Activated T-cell treated with anti-CD3 and anti-CD28 coated beads for 1 hour (primary cell): ENCODE measurements at places on chromosomes 13 and 19.
A peak's percentile ranks its signal among the peaks of the same experiment; 100 is the strongest.

DNA sequence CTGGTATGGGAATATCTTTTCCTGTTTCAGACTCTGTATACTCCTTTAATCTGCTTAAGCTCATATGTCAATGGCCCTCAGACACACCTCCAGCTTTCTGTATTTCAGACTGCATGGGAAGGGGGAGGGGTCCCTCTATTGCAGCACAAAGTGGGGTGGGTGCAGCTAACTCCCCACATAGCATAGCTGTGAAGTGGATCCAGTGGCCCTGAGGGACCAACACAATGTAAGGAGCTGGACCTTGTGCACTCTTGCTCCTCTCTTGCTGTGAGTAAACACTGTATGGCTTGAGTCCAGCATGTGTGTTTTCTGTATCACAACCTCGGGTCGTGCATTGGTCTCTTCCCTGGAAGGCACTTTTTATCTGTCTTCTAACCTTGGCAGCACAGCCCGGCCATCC is 669.9 kb downstream of the PCDH9 start:
- DNase-seq = no peak

DNA sequence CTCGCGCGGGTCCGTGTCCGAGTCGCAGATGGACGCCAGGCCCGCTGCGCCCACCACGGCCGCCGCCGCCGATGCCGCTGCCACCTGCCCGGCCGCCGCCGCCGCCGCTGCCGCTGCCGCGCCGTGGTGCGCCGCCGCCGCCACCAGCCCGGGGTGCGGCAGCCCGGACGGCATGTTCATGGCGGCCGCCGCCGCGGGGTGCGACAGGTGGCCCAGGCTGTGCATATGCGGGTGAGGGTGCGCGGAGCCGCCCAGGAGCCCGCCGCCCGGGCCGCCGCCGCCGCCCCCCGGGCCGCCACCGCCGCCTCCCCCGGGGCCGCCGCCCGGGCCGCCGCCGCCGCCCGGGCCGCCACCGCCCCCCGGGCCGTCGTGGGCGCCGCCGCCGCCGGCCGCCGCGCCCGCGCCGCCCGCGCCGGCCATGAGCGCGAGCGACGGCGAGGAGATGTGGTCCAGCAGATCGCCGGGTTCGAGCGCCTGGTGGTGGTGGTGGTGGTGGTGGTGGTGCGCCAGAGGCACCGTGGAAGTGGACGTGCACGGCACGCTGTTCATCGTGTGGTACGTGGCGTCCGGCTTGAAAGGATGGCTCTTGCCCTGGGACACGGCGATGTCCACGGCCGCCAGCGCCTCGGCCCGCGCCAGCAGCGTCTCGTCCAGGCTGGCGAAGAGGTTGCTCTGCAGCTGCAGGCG is 1.3 kb downstream of the POU4F1 start:
- DNase-seq = no peak

DNA sequence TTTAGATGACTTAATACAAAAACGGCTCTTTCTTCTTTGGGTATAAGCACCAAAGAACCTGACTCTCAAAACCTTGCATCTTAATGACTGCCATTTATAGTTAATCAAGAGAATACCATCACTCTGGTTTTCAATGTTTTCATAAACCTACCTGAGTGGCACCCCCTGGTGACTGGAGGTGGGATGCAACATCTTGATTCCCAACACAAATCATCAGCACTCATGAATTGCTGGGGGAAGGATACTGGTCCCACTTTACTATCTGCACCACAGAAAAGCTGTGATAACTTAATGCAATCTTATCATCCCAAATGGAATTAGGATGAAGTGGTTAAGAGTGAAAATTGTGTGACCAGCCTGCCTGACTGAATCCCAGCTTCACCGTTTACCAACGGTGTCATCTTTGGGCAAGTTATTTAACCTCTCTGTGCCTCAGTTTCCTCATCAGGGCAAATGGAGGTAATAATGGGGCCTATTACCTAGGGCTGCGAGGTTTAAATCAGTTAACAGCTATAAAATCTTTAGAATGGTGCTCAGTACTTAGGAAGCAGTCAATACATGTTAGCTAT is 366.4 kb downstream of the KLF12 start:
- DNase-seq = peak; percentile 16

GRCh38 chr13:44273991-44274770 is 99.4 kb upstream of the SERP2 start:
- DNase-seq = peak; percentile 5

DNA sequence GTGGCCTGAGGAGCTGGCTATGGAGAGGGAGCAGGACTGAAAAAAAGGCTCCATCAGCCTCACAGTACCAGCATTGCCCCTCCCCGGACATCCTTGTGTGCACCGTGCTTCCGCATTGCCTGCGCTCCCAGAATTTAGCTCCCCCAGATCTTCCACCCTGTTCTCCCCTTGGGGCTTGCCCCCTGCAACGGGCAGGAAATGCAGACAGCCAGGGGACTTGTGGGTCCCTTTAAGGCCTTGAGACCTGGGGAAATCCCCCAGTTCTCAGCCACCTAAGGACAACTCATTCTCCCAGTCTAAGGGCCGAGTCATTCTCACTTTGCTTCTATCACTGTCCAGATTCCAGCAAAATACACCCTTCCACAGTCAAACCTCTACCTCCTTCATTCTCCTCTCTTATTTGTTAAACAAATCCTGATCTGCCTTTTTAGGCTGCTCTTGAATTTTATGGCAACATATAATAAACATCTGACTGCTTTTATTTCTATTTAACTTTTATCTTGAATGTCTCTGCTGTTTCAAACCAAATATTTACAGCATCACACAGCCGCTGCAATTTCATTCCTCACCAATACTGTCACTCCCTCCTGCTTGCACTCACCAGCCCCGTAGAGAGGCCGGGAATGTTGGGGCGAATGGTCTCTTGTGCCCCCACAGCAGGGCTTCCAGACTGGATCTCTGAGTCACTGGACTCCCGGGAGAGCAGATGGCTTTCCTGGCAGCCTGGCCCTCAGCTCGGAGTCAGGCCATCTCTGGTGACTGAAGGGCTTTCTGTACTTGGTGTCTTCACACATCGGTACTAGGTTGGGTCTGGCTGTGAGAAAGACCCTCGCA is 221.9 kb downstream of the TSHZ3 start:
- DNase-seq = no peak

GRCh38 chr19:2290441-2291184 is 8.6 kb upstream of the PEAK3 start:
- DNase-seq = no peak

- no peak for DNase-seq
Measured at GRCh38 chr13:44664308-44664707, 88.2 kb upstream of the TSC22D1 start.

DNA sequence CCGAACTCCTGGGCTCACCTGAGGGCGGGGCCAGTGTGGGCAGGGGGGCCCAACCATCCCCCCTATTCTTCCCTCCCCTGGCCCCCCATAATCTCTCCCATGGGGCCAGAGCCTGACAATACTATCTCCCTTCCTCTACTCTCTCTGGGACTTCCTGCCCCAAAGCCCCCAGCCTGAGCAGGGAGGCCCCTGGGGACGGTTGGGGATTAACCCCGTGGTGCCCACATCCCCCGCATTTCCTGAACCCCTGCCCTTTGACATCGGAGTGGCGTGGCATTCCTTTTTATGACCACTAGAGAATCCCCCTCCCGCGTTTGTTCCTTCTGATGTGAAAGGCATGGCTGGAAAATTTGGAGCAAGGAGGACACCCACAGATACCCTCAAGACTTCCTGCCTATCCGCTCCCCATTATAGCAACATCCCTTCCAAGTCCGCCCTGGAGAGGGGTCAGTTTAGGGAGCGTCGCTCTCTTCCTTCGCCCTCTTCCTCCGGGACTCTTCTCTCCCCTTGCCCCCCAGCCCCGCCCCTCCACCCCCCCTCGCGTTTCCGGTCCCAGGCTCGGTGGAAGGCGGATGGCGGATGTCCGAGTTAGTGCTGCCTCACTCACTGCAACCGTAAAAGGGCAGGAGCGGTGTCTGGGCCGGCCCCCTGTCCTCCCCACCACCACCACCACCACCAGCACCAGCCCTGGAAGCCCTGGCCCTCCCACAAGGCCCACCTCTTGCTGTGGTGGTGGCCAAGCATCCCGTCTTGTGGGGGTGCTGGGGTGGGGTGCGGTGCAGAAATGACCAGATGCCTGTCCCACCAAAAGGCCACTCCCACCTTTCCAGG is 1.8 kb downstream of the VASP start:
- DNase-seq = no peak

DNA sequence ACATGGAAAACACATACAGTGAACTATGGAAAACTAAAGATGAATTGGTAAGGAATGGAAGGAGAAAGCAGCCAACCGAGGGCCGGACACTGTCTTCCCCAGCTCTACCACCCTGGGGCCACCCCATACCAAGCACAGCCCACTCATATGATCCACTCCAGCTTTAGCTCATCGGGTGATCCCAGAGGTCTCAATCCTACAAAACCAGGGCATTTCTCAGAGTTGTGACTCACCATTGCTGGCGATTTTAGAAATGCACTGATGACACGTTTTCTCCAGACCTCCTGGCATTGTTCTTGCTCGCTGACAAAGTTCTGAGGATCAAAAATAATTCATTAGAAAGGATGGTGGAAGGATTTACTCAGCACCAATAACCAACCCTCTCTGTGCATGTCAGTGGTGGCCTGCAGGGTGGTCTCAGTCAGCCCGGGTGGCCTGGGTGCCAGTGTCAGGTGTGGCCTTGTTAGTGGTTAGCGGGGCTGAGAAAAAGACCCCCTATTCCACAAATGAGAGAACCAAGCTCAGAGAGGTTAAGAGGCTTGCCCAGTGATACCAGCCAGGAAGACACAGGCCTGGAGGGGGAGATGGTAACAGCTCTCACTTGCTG is 6.6 kb downstream of the TMEM272 start:
- no peak for DNase-seq

- DNase-seq = no peak
Measured at GRCh38 chr13:49220856-49221589, 885 bp downstream of the MLNR start.

- DNase-seq = no peak
Measured at GRCh38 chr19:10474962-10475451, 28.1 kb downstream of the KEAP1 start.

- no peak for DNase-seq
Measured at GRCh38 chr19:3207461-3208242, 16.8 kb upstream of the CELF5 start.

DNA sequence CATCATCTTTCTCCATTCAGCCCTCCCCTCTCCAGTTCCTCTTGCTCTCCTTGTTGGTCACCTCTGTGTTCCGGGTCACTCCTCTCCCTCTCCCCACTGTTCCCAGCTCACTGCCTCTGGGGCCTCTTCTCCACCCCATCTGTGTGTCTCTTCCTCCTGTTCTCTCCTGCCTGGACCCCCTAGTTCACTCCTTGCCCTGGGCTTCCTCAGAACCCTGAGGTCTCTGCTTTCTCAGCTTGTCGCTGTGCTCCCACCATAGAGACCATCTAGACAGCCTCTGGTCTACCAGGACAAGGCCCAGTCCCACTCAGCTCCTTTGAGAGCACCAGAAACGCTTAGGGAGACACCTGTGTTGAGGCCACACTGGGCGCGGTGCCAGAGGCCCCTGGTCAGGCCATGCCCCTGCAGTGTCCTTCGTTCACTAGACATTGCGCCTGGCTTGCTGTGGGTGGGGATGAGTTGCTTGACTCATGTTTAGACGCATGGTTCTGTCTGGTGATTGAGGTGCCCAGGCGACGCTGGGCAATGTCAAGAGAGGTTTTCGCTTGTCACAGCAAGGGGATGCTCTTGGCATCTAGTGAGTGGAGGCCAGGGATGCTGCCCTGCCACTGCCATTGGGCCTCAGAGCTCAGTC is 4.8 kb downstream of the LENG9 start:
- DNase-seq = no peak

DNA sequence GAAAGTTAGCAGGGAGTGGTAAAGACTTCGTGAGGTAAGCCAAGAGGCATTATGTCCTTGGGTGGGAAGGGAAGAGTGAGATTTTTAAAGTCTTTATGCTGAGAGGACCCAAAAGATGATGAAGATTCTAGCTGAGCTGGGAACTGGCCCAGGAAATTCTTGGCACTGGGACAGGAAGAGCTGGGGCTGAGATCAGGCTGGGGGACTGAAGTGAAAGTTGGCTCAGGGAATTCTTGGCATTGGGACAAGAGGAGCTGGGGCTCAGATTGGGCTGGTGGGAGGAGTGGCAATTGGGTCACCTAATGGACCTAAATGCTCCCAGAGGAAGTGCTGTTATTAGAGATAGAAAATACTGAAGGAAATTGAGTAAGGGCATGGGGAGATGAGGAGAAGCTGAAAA is 8.8 kb downstream of the SCEL start:
- no peak for DNase-seq

DNA sequence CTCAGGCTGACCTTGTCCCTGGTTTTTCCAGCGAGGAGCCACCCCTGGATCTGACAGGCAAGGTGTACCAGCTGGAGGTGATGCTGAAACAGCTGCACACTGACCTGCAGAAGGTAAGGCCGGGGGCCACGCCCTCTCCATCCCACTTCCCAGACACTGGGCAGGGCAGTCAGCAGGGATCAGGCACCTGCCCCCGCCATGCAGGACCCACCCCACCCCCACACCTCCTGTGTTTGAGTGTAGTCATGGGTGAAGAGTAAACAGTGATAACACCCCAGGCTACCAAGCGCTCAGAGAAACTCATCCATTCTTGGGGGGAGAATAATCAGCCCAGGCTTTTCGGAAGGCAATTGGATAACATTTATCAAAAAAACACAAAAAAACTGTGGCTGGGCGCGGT is 19.9 kb downstream of the DPF1 start:
- no peak for DNase-seq

- DNase-seq = no peak
Measured at GRCh38 chr19:10773969-10774368, 56.1 kb downstream of the DNM2 start.

DNA sequence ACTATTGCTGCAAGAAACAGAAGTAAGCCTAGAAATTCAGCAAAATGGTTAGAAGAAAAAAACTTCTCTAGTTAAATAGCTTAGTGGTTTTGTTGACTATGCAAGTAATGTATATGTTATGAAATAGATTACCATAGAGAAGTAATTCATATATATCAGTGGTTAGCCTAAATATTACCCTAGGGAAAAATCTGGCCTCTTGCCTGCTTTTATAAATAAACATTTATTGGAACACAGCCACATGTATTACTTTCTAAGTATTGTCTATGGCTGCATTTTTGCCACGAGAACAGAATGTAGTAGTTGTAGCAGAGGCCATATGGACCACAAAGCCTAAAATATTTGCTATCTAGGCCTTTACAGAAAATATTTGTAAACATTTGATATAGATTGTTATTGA is 1471.7 kb upstream of the PRR20A start:
- DNase-seq = no peak

DNA sequence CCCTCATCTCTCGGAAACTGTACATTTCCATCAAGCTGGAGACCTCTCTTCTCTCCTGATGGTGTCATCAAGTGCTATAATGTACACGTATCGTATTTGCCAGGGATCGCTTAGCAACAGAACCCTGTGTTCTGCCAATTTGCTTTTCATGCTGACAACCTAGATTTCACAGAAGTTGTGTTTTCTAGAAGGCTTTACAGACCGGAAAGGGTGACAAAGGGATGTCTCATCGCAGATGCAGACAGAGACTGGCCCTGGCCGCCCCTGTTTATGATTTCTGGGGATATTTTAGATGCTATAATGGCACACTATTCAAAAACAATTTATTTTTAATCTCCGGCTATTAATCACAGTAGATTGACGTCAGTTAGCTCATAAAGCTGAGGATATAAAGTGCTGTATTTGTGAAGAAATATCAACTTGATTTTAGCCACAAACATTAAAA is 291.4 kb downstream of the IRS2 start:
- no peak for DNase-seq

GRCh38 chr13:100637796-100638195 is 36.8 kb downstream of the TMTC4 start:
- DNase-seq = no peak

GRCh38 chr19:48108997-48109782 is 1.4 kb downstream of the PLA2G4C start:
- DNase-seq = no peak

GRCh38 chr19:2552859-2553258 is 76.9 kb downstream of the GADD45B start:
- DNase-seq = peak; percentile 21
